ENCODE measurements at places on chromosomes 1 and 21.

- no peak for DNase-seq
These were observed 35.1 kb downstream of the PIGM start for GRCh38 chr1:159996653-159997052.

DNA sequence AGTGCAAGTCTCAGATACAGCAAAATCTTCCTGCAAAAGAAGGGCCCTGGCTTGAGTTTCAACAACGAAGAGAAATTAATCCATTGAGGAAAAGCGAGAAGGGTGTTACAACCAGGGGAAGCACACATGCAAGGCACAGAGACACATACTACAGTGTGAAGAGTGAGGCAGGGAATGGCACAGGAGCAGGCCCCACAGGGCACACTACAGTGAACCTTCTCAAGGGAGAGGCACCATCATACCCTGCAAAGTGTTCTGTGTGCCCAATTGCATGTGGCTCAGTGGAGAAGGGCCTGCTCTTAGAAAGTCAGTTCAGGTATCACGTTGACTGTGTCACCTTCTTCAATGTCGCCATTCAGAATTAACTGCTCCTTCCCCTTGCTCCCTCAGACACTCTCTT is 60.3 kb downstream of the LMX1A start:
- no peak for DNase-seq

DNA sequence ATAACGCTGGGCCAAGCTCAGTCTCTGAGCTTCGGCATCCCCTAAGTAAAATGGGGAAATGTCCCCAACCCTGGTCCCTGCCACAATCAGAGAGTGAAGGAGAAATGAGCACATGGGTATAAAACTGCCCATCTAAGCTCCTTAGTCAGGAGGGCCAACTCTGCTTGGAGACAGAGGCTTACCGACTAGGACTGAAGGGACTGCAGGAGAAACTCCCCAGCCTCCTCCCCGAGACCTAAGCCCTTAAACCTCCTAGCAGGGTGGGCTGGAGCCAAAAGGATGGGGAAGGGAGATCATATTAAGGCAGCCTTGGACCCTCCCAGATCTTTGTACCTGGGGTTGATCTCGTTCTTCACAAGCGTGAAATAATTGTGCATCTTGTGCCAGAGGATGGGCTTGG is 5.5 kb downstream of the ETNK2 start:
- DNase-seq: no peak

DNA sequence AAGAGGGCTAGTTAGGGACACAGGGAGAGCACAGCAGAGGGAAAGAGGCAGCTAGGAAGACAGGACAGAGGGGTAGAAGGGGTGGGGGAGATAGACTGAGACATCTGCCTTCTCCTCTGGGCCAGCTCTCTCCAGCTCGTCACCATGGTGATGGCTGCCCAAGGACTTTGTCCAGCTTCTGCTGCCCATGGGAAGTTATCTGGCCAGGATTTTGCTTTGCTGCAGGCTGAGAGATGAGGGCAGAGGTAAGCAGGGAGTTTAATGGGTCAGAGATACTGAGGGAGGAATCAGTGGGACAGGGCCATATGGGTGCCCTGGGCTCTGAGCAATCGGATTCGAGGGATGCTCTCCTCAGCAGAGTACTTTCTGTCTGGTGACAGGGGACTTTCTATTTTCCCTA is 34.5 kb upstream of the GPR37L1 start:
- no peak for DNase-seq

- no peak for DNase-seq
These were observed 81.8 kb downstream of the PHTF1 start for GRCh38 chr1:113677250-113678158.

DNA sequence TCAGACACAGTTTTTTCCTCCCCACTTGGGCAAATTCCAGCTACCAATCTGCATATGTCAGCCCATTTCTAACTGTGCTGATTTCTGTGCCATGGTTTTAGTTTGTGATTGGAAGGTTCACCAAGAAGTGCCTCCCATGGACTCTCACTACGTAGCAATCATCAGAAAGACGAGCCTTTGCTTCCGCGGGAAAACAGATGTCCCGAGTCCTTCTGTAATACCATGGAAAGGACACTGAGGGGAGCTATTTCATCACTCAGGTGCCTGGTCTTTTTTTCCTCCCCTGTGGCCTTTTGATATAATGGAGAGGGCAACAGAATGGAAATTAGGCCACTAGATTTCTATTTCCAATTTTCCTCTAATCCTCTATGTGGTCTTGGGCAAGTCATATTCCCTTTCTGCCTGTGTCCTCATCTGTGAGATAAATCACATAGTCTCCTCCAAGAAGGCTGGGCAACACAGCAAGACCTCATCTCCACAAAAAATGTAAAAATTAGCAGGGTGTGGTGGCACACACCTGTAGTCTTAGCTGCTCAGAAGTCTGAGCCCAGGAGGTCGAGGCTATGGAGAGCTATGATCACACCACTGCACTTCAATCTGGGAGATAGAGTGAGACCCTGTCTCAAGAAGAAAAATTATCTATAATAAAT is 24.8 kb downstream of the LEMD1 start:
- no peak for DNase-seq

- DNase-seq: peak; percentile 37
These were observed 336.0 kb upstream of the NFIA start for GRCh38 chr1:60746278-60746791.

- DNase-seq: no peak
These were observed 72.9 kb downstream of the IFI44 start for GRCh38 chr1:78722521-78722920.

DNA sequence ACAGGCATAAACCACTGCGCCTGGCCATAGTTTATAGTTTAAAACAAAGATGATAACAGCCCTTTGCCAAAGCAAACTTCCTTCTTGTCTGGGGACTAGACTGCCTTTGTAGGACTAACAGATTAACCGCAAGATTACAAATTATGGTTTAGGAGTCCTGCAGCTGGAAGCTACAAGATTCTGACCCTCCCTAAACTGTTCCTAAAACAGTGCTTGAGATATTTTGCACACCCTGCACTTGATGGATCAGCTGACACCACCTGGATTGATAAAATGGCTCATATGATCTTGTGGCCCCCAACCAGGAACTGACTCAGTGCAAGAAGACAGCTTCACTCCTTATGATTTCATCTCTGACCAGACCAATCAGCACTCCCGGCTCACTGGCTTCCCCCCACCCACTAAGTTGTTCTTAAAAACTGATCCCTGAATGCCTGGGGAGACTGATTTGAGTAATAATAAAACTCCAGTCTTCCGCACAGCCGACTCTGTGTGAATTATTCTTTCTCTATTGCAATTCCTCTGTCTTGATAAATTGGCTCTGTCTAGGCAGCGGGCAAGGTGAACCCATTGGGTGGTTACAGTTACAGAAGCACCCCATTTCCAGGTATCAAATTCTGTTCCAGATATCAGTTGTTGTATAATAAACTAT is 13.8 kb upstream of the RNF11 start:
- no peak for DNase-seq

- no peak for DNase-seq
These were observed 130.4 kb upstream of the F3 start for GRCh38 chr1:94672001-94672400.

GRCh38 chr1:158809256-158809655 is 21.9 kb upstream of the MNDA start:
- no peak for DNase-seq

GRCh38 chr1:226322986-226323385 is 14.0 kb upstream of the LIN9 start:
- DNase-seq: no peak

- no peak for DNase-seq
These were observed 32.7 kb upstream of the GLIS1 start for GRCh38 chr1:53771648-53772047.

DNA sequence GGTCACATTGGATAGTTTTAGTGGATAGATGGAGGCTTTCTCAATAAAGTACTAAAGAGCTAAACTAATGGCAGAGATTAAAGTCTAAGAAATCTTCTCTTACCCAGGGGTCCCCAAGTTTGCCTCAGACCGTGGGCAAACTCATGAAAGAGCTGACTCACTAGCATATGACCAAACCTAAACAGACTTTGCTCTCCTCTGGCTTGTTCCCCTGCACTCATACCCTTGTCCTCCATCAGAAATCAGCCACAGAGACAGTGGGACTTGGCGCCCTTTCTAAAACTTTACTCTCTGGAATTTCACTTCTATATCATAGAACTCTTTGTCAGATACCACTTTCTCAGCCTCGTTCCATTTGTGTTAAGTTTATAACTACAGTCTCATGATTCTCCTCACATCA is 17.0 kb upstream of the HSD3B2 start:
- no peak for DNase-seq

- DNase-seq: no peak
These were observed 2.6 kb upstream of the CFAP45 start for GRCh38 chr1:159902541-159902940.

GRCh38 chr1:158035014-158035413 is 41.6 kb downstream of the KIRREL1 start:
- no peak for DNase-seq

DNA sequence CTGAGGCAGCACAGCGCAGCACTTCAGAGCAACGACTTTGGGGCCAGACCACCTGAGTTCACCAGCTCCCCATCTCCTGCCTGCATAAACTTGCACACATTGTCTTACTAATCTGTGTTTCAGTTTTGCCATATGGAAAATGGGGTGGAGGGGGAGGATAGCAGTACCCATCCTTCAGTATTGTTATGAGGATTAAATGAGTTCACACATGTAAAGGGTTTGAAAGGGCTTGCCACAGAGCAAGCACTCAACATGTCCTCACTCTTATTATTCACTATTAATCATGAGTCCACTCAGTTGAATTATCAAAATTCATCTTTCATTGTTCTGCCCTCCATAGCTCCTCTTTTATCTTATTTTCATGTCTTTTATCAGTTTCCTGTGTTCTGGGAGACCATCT is 40.1 kb upstream of the BMP8B start:
- no peak for DNase-seq

DNA sequence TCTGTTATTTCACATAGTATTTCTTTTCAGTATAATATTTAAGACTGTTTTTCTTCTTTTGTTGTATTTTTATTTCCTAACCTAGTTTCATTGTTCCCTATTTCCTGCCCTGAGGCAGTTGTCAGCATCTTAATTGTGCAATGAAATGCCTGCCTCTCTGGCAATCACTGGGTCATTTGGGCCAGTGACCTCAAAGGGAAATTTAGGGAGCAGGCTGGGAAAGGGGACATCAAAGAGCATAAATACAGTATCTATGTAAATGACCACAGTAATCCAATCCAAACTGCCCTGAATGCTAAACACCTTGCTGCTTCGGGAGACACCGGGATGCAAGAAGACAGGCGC is 147.8 kb downstream of the TLR5 start:
- DNase-seq: no peak

DNA sequence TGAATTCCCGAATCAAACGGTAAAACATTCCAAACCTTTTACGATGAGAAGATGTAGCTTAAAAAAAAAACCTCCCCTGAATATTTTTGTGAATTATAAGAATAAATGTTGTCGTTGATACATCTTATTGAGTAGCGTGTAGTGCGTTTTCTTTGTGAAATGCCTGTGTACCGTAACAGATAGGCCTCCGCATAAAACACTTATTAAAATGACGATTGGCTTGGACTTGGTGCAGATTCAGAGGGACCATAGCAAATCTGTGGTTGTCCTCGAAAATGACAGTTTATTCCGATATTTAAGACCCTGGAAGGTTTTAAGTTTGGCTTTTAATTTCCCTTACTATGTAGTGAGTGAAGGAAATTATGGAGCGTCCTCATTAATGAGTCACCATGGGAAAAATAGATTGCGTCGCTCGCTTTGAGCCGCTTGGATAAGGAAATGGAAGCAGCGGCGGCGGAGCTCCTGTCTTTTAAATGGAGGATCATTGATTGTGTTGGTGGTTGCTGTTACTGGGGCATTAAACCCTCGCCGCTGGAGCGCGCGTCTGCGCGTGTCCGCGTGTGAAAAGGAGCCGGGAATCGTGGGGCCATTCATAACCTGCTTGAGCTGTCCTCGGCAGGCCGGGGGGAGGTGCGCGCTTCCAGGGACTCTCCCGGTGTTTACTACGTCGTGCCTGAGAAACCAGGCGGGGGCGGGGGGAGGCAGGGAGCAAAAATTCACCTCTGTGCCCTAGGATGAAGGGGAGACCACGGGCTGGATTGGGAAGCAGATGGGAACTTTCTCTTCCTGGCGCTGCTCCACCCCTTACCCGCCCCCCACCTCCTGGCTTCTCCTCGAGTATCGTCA is 1.6 kb downstream of the SPEN start:
- DNase-seq: peak; percentile 85

DNA sequence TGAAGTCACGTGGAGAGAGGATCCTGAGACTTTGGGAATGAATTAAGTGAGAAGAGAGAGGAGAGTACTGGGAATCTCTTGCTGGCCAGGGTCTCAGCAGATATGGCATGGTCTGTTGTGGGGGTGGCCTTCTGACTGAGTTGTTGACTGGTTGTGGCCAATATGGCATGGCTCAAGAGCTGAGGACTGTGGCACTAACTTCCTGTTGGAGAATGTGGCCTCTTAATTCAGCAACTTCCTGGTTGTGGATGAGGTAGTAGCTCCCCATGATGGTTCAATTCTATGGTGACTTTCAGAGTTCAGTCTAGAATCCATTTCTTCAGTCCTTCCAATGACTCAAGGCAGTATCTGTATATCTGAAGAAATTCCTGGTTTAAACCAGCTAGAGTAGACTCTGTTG is 44.7 kb upstream of the PAXBP1 start:
- no peak for DNase-seq

DNA sequence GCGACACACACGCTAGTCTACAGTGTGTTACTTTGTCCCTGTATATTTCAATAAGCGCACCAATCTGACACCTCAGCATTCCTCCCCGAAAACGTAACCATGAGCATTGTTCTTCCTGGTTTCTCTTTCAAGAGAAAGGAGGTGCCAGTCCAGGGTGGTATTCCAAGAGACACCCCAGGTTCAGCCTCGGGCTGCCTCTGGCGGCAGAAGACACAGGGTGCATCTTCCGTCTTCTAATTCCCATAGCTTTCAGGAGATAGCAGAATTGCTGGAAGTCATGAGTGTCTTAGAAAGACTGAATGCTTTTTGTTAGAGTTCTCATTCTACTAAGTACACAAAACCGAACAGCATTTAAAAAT is 15.9 kb upstream of the RGS8 start:
- DNase-seq: no peak

DNA sequence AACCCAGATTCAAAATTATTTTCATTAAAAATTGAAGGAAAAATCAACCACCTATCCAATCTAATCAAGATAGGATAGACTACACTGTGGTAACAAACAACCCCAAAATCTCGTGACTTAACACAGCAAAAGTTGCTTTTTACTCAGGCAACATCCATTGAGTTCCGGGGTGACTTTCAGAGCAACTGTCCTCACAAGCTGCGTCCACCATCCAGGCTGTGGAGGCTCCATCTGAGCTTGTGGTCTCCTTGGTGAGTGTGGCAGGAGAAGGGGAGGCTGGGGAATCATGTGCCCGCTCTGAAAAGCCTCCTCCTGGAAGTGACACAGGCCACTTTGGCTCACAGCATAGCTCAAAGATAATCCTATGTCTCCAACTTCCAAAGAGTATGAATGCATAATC is 52.4 kb downstream of the CD2 start:
- DNase-seq: no peak
